ENCODE measurements at places on chromosomes 13 and 19.

DNA sequence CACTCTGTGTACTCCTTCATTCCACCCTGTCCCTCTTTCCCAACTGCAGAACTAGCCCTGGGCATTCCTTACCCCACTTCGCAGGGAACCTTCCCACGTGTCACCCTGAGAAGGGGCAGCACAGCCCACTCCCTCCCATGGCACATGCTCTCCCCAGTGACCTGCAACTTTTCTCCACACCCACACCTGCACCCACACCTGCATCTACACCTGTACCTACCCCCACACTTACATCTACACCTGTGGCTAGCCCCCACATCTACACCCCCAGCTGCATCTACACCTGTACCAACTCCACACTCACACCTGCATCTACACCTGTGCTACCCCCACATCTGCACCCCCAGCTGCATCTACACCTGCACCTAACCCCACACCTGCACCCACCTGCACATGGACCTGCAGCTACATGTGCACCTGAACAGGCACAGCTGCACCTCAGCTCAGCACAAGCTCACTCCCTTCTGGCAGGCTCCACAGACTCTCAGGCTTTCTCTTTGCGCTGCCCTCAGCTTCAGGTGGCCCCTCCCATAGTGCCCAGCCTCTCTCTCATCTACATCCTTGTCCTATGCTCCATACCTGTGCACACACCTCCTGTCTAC, 234.1 kb downstream of the TUBA3C start:
- no peak for DNase-seq

DNA sequence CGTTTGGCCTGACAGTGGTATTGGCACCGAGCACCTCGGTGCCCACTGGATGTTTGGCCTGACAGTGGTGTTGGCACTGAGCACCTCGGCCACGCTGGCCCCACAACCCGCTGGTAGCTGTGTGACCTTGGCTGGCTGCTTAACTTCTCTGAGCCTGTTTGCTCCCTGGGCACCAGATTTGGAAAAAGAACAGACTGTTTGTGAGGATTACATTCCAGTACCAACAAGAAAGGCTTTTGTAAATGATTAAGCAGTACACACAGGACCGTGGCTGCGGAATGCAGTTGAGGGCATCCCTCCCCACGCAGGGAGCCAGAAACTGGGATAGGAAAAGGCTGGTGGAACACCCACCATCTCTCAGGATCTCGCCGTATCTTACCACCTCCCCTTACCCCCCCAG, 31.9 kb downstream of the SLC25A42 start:
- no peak for DNase-seq

- no peak for DNase-seq
Measured at GRCh38 chr19:55257461-55258420, 1.1 kb downstream of the PPP6R1 start.

DNA sequence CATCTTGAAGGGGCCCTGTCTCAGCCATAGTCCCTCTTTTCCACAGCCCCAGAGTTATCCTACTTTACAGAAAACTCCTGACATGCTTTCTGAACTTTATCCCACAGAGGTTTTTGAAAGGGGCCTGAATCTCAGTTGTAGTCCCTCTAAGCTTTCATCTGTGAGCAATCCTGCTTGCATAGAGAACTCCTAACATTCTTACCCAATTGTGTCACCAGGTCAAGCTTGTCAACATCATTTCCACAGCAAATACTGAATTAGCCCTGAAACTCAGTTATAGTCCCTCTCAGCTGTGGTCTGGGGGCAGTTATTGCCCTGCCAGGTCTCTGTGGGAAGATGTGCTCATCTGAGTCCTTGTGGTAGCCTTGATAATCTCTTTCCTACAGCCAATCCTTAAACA, 2190.3 kb upstream of the PCDH20 start:
- no peak for DNase-seq

- no peak for DNase-seq
Measured at GRCh38 chr13:91934354-91934753, 535.9 kb downstream of the GPC5 start.

- no peak for DNase-seq
Measured at GRCh38 chr13:50026788-50027473, 11.7 kb downstream of the KCNRG start.

- DNase-seq, result no peak
Measured at GRCh38 chr13:21123956-21124355, 52.4 kb downstream of the SKA3 start.

DNA sequence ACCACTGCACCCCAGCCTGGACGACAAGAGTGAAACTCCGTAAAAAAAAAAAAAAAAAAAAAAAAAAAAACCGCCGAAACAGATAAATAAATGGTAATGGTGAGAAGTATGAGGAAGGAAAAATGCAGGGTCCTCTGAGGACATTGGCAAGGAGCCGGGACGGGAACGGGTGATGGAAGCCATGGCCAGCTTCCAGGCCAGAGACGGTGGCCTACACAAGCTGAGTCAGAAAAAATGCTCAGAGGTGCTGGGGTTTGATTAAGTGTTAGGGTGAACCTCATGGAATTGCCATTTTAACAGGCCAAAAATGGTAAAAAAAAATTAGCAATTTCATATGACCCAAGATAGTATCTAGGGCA, 866 bp upstream of the ZSWIM4 start:
- no peak for DNase-seq

- DNase-seq, result no peak
Measured at GRCh38 chr19:33384983-33385382, 11.5 kb downstream of the CEBPG start.

GRCh38 chr19:46713781-46714443, 3.0 kb downstream of the PRKD2 start:
- DNase-seq, result peak; percentile 74

All from SW 1271 (cell line).